CD8-positive, alpha-beta memory T cell (primary cell): ENCODE measurements at places on chromosomes 2 and 18. TPM values are rescaled to one million over a fixed set of nuclear protein-coding genes. Genes with fewer than 3 reads are reported as not detected.

DNA sequence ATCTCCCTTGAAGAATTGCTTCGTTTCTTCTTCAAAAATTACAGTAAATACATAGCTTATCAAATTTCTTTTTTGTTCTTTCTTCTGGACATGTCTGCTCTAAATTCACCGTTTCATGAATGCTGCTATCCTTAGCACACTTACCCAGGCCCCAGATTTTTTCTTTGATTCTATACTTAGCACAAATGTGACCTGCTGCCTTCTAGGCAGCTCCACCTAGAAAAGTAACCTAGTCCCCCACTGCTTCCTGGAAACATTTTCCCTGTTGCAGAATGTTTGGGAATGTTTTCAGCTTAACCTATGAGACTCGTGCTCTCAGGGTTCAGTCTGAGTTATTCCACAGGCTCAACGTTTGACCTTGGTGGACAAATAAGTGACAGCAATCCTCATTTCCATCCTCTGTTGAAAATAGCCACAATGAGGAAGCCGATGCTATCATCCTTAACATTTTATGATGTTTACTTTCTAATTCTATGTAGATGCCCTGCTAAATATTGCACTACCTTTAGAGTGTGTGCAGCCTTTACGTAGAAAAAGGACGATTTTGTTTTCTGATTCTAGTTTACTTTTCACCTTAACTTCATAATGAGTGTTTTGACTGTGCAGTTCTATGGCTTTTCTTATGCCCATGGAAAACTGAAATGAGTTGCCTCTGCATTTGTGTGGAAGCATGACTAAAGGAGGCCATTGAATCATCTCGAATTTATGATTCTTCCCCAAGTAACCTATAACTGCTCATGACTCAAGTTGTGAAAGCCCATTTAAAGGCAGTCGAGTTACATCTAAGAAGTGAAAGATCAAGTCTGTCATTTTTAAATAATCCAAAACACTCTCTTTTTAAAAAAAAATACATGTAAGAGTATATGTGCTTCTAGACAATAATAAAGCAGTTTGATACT lies 47.7 kb downstream of the TMEM182 start:
- no peak overlapping the region for H3K4me3 ChIP-seq
- no peaks in the 10 kb centered on the region for H3K36me3 ChIP-seq
- H3K27ac ChIP-seq = no peak overlapping the region
- H3K27me3 ChIP-seq = no peaks in the 10 kb centered on the region
- DNase-seq = no peak

- H3K27ac ChIP-seq = no peak overlapping the region
- no peak overlapping the region for H3K4me3 ChIP-seq
- H3K4me1 ChIP-seq = no peaks in the 10 kb centered on the region
- H3K27me3 ChIP-seq = no peaks in the 10 kb centered on the region
These were observed 46.1 kb upstream of the STPG4 start for GRCh38 chr2:47201224-47201623.

- no peak for DNase-seq
- no peak overlapping the region for H3K27ac ChIP-seq
- H3K4me3 ChIP-seq = no peak overlapping the region
- no peaks in the 10 kb centered on the region for H3K4me1 ChIP-seq
- H3K36me3 ChIP-seq = no peaks in the 10 kb centered on the region
- H3K27me3 ChIP-seq = peaks cover 3% of the 10 kb centered on the region
These were observed 134.5 kb downstream of the MEIS1 start for GRCh38 chr2:66569321-66569851.

DNA sequence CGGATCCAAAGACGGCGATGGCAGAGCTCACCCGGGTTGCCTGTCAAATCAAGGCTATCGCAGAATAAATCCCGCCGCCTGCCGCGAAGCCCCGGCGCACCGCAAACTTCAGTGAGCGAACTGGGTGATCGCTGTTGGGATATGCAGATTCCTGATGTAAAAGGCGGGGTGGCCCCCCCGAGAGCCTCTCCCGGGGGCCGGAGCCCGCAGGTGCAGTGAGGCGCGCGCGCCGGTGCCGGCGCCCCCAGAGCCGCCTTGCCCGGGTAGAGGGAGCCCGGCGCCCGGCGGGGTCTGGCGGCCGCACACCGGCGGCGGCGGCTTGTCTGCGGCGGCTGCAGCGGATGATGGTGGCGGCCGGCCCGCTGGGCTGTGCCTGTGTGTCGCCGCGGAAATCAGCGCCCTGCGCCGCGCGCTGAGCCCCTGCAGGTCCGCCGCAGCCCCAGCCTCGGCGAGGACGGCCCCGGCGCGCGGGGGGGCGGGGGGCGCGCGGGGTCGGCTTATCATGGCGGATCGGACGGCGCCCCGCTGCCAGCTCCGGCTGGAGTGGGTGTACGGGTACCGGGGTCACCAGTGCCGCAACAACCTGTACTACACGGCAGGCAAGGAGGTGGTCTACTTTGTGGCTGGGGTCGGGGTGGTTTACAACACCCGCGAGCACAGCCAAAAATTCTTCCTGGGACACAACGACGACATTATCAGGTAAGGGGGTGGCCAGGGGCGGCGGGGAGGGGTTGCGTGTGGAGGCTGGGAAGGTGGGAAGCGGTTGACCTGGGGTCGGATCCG lies 1.3 kb downstream of the EML6 start:
- H3K4me1 ChIP-seq = peaks cover 13% of the 10 kb centered on the region
- H3K36me3 ChIP-seq = no peaks in the 10 kb centered on the region
- H3K27ac ChIP-seq = no peak overlapping the region
- DNase-seq = peak; percentile 32

GRCh38 chr2:45605116-45605515 lies 6.0 kb downstream of the SRBD1 start:
- H3K27me3 ChIP-seq = no peaks in the 10 kb centered on the region
- peaks cover 10% of the 10 kb centered on the region for H3K4me1 ChIP-seq
- H3K27ac ChIP-seq = no peak overlapping the region
- no peak overlapping the region for H3K4me3 ChIP-seq
- DNase-seq = no peak

DNA sequence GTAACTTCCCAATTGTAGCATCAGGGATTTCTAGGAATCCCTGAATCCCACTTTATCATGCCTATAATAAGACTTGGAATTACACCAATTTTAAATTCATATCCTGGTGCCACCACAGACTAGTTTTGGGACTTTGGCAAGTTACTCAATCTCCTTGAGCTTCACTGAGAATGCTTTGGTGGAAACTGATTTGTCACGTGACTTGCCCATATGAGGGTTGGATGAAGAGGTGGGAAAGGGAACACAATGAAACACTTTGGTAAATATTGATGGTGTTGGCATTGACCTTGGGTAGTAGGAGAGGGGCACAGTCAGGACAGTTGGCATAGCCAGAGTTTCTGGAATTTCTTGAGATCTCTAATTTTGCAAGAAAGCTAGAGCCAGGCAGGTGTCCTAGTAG lies 452.2 kb downstream of the SLC4A3 start:
- no peaks in the 10 kb centered on the region for H3K36me3 ChIP-seq
- H3K27me3 ChIP-seq = no peaks in the 10 kb centered on the region
- H3K4me3 ChIP-seq = no peak overlapping the region
- DNase-seq = no peak
- no peak overlapping the region for H3K27ac ChIP-seq
- H3K4me1 ChIP-seq = no peaks in the 10 kb centered on the region

DNA sequence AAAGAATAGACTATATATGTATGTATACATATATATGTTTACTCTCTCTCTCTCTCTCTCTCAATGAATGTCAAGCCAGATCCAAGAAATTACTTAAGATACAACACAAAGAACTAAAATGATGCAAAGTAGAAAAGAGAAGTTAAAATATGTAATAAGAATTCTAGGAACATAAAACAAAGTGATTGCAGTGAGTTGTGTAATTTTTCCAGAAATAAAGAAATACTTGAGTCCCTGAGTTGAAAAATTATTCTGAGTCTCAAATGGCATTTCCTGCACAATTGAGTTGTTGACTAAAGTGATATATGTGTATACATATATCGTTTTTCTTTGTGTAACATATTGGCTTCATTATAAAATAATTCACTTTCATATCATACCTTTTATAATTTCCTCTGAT lies 262.4 kb downstream of the INSIG2 start:
- no peak overlapping the region for H3K27ac ChIP-seq

- no peak for DNase-seq
- no peak overlapping the region for H3K4me3 ChIP-seq
These were observed 27.2 kb upstream of the COBLL1 start for GRCh38 chr2:164868563-164869419.

DNA sequence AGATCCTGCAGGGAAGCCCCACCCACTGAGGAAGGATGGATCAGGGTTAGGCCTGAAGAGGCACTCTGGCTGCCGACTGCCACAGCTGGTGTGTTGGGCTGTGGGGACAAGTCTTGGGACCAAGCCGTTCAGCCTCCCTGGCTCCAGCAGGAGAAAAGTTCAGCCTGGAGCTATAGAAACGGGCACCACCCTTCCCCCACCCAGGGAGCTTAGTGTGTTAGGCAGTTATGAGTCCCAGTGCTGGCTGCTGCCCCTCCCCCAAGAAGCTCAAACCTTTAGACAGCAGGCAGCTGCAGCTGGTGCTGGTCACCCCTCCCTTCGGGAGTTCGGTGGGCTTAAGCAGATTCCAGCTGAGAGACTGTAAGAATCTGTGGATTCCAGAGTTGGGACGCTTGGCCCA lies 447.1 kb upstream of the HS6ST1 start:
- DNase-seq = no peak
- H3K4me3 ChIP-seq = no peak overlapping the region
- no peaks in the 10 kb centered on the region for H3K36me3 ChIP-seq
- H3K27ac ChIP-seq = no peak overlapping the region

GRCh38 chr2:203683421-203683820 lies 23.0 kb upstream of the CD28 start:
- DNase-seq = no peak
- H3K27me3 ChIP-seq = no peaks in the 10 kb centered on the region

GRCh38 chr2:197377670-197378069 lies 57.2 kb downstream of the SF3B1 start:
- no peaks in the 10 kb centered on the region for H3K36me3 ChIP-seq
- H3K4me3 ChIP-seq = no peak overlapping the region
- no peak for DNase-seq
- H3K4me1 ChIP-seq = peaks cover 6% of the 10 kb centered on the region

DNA sequence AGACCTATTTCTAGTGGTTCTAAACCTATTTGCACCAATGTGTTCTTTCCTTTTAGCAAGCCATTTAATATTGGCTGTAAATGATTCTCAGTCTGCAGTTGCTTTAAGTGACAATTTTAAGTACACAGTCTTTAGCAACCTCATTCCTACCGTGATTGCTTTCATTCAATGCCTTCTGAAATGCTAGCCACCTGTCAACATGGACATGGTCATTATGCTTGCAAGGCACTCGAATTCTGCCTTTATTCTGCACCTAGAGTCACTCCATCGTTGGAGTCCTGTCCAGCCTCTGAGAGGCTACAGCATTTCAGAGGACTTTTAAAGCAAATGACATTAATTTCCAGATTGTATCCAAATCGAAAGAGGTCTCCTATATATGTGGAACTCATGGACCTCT lies 115.1 kb downstream of the IRS1 start:
- DNase-seq = no peak
- H3K27me3 ChIP-seq = no peaks in the 10 kb centered on the region
- H3K36me3 ChIP-seq = no peaks in the 10 kb centered on the region
- no peak overlapping the region for H3K27ac ChIP-seq
- no peaks in the 10 kb centered on the region for H3K4me1 ChIP-seq

GRCh38 chr2:128502200-128502599 lies 183.5 kb upstream of the HS6ST1 start:
- H3K36me3 ChIP-seq = no peaks in the 10 kb centered on the region
- DNase-seq = no peak
- no peaks in the 10 kb centered on the region for H3K27me3 ChIP-seq
- H3K4me3 ChIP-seq = no peak overlapping the region

GRCh38 chr2:29898999-29899398 lies 22.4 kb downstream of the ALK start:
- H3K4me1 ChIP-seq = no peaks in the 10 kb centered on the region
- no peaks in the 10 kb centered on the region for H3K27me3 ChIP-seq
- no peaks in the 10 kb centered on the region for H3K36me3 ChIP-seq
- no peak for DNase-seq

Gene FZD7
- 0.55 TPM for total RNA-seq

Gene GPR75
- 2.1 TPM for total RNA-seq
